ENCODE measurements at places on chromosomes 4 and X.
A peak's percentile ranks its signal among the peaks of the same experiment; 100 is the strongest.

GRCh38 chr4:30744386-30744785, 24.2 kb downstream of the PCDH7 start:
- DNase-seq: no peak

- DNase-seq: no peak
Observed at GRCh38 chr4:10579648-10580047, 104.9 kb downstream of the CLNK start.

DNA sequence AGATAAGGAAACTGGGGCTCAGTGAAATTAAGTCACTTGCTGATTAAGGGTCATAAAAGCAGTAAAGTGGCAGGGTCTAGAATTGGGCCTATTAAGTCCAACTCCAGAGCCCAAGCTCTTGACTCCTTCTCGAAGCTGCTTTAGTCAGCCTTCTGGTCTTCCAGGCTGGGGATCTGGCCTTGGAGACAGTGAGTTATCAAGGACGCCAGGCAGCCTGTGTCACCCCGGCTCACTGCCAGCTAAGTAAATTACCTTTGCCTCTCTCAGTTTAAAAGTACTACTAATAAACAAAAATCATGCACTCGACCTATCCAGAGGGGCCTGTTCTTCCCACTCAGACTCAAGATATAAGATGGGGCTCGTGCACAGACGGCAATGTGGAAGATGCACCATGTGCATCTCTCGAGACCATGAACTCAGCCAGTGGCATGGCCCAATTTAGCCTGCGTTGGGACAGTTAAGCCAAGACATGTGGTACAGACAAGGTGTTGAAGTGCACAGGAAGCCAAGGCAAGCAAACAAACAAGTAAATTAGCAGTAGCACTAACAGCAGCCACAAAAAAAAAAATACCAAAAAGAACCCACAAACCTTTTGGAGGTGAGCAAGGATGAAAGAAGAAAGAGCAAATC, 62.0 kb upstream of the MAP3K15 start:
- DNase-seq: no peak

DNA sequence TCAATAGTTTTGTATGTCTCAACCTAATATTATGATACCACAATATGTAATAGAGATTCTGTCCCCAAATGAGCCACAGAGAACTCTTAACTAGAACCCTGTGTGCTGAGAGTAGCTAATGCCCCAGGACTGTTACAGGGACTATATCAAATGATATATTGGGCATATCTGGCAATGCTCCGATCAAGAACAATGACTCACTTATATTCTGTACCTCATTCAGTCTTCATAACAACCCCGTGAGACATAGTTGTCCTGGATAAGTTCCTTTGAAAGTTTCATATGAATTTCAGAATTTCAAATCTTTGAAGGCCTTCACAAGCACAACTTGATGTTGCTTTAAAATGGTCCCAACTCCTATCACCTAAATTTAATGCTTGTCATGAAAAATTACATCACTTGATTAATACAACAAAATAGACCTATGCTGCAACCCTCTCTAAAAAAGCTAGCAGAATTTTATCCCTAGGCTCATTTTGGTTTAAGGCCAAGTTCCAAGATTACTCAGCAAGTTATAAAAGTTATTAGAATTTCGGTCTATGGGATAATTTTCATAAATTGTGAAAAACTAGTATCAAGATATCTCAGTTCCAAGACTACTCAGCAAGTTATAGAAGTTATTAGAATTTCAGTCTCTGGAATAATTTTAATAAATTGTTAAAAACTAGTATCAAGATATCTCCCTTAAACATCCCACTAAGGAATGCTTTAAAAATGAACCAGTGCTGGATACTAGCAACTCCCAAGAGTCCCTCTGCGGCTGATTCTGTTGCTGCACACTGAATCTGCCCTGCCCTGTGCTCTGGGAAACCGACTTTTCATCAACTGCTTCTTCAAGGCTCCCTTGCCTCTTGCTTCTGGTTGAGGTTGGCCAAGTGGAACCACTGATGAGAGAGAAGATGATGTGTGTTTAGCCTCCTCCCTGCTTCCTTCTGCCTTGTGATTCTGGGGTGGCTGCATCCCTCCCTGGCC, 6.0 kb upstream of the ANXA3 start:
- DNase-seq: no peak

- DNase-seq: no peak
Observed at GRCh38 chr4:2051086-2051485, 8.0 kb upstream of the NAT8L start.

- peak; percentile 58 for DNase-seq
Observed at GRCh38 chr4:140153718-140154571, at the start of gene MAML3. Gene MAML3, minus strand, starts transcription at chr4:140154184. Its CDS starts 857 bp downstream, at chr4:140153327.

DNA sequence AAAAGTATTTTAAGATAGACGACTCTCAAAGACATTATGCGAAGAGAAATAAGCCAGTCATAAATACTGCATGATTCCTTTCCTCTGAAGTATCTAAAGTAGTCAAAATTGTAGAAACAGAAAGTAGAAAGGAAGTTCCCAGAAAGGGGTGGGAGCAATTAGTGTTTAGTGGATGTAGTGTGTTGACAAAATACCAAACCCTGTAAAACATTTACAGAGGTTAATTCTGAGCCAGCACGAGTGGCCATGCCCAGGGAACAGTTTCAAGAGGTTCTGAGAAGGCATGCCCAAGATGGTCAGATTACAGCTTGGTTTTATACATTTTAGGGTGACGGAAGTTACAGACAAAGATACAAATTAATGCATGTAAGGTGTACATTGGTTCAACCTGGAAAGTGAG, 34.4 kb upstream of the SLC25A4 start:
- no peak for DNase-seq
